ENCODE measurements at places on chromosomes 3 and 15. TPM values are rescaled to one million over a fixed set of nuclear protein-coding genes. Genes with fewer than 3 reads are reported as not detected.

MORC1 gene
- not detected for total RNA-seq

LRRN1 gene
- 0.85 TPM for total RNA-seq

GOLGA6L7 gene
- total RNA-seq = not detected

CGNL1 gene
- 97.4 TPM for total RNA-seq

ECE2 gene
- not detected for total RNA-seq

SORD gene
- 75.2 TPM for total RNA-seq

TAGLN3 gene
- total RNA-seq = 1.6 TPM

B3GALNT1 gene
- total RNA-seq = 10.8 TPM

DNAH12 gene
- total RNA-seq = 0.57 TPM
